Hepatocyte (in vitro differentiated cells): ENCODE measurements at places on chromosomes 13 and 19. TPM values are rescaled to one million over a fixed set of nuclear protein-coding genes. Genes with fewer than 3 reads are reported as not detected.

RB1 gene
- total RNA-seq, result 41.0 and 45.1 TPM in 2 replicates

DNA sequence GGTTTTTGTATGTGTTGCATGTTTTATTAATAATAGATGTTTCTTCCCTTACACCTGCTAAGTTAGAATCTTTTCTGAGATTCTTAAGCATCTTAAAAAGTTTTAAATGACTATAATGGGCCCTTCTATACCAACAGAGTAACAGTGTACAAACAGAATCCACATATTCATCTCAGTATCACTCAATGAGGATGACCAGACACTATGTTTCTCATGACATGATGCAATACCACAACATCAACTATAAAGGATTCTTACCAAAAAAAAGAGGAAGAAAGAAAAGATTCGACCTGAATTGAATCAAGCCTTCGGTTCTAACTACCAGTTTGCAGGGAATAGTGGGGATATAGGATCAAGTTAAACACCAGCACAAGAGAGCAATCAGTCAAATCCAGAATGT is 56.5 kb downstream of the INTS6 start:
- no peaks in the 10 kb centered on the region for H3K27me3 ChIP-seq
- no peak overlapping the region for H3K4me3 ChIP-seq
- no peaks in the 10 kb centered on the region for H3K36me3 ChIP-seq
- H3K27ac ChIP-seq, result peak overlapping the region; percentile 51
- no peak for DNase-seq

LRRC63 gene
- total RNA-seq, result 0.68 TPM in 1 of 2 replicates, not detected in the other

DNA sequence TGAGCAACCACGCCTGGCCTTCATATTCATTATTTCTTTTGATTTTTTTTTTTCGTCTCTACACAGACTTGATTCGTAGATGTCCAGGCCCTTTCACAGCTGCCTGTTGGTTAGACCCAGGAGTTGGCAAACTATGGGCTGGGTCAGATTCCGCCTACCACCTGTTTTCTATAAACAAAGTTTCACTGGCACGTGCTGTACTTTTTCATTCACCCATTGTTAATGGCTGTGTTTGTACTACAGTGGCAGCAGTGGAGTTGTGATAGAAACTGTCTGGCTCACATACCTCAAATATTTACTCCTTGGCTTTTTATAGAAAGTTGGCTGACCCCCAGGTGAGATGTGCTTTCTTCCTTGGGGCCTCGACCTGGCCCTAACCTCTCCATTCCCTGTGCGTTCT is 72.9 kb upstream of the TEX29 start:
- no peak for DNase-seq
- peaks cover 8% of the 10 kb centered on the region for H3K4me1 ChIP-seq
